CD4-positive, alpha-beta T cell treated with Interleukin-17A for 4 hours (primary cell): ENCODE measurements at places on chromosomes 11 and 22.

DNA sequence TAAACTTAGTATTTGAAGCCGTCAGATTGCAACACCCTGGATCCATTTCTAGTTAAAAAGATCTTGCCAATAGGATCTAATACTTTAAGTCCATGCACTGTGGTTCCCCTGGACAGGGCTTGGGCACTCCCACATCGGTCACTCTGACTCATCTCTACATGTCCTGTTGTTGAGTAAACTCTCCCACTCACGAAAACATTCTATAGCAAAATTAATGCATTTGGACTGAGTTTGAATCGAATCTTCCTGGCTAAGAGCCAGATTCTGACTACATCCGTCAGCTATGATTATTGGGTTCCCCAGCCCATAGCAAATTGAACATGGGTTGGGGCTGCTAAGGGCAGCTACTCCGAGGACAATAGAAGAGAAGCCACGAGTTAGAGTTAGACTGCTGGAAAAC, 182.1 kb upstream of the SORL1-AS1 start:
- DNase-seq = no peak

DNA sequence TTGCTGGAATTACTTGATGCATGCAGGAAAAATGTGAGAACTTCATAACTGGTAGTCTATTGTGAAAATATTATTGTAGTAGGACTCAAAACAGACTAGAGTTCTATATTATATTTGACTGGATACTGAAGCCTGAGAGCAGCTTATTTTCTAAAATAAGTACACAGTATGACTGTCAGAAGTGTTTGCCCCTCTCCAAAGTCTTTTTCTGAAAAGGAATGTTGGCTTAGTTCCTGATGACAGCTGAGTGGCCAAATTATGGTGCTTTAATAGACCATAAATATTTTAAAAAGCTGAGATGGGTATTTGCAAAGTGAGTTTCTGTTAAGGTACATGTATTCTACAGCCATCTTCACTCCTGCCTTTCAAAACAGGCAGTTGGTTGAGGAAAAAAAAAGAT, 13.1 kb downstream of the ZBED5 start:
- DNase-seq = no peak

DNA sequence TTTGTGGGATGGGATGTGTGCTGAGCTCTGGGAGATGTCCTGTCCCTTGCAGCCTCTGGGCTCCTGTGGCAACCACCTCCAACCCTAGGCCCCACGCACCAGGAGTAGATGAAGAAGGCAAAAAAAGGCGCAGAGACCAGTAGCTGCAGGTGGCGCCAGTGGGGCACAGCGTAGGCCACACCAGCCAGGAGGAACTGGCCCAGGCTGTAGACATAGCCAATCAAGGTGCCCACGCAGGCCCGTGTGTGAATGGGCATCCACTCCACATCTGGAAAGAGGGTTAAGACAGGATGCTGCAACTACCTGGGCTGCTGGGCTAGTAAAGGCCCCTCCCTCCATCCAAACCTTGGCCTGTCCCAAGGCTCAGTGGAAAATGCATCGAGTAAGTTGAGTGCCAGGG, 3.0 kb downstream of the SLC22A6 start:
- no peak for DNase-seq

DNA sequence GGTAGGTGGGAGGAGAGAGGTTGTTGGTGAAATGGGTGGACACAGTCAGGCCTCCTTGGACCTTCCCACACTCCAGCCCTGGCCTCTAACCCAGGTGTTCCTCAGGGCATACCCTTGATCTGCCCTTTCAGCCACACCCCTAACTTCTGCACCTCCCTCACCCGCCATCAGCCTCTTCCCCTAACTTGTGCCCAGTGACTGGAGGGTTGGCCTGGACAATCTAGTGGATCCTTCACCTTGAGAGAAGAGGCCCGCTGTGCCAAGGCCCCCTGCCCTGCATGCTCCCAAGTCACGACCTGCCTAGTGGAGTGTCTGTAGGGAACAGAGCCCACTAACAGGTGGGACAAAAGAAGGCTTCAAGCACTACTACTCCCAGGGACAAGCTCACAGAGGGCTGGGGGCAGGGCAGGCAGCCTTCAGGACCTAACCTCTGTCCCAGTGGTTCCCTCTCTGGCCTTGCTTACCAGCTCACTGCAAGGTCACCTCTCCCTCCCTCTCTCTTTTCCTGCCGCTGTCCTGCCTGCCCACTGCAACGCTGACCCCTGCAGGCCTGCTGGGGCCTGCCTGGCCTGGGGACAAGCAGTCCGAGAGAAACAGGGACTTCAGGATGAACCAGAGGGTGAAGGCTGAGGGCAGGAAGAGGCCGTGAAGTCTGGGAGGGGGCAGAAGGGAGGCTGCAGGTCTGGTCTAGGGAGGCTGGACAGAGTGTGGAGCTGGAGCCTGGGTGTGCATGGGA, 3.3 kb downstream of the SYT7 start:
- no peak for DNase-seq

GRCh38 chr11:64318766-64319761, 1.1 kb downstream of the PRDX5 start:
- no peak for DNase-seq
